ENCODE measurements at places on chromosomes 7 and 10.

DNA sequence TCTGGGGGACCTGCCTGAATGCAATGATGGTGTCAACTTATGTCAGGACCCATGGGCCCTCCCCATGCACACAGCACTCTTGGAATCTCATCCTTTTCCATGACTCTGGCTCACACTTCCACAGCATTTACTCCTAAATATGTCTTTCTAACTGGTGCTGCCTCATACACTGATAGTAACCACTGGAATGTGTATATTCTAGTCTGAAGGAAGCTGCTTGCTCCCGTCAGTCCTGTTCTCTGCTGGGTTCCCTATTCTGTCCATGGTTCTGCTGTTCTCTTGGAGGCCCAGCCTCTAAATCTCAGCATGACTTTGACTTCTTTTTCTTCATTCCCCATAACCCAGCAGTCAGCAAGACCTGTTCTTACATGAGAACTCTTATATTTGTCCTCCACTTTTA, 1055.1 kb downstream of the KCNMA1 start:
- no peak for DNase-seq

DNA sequence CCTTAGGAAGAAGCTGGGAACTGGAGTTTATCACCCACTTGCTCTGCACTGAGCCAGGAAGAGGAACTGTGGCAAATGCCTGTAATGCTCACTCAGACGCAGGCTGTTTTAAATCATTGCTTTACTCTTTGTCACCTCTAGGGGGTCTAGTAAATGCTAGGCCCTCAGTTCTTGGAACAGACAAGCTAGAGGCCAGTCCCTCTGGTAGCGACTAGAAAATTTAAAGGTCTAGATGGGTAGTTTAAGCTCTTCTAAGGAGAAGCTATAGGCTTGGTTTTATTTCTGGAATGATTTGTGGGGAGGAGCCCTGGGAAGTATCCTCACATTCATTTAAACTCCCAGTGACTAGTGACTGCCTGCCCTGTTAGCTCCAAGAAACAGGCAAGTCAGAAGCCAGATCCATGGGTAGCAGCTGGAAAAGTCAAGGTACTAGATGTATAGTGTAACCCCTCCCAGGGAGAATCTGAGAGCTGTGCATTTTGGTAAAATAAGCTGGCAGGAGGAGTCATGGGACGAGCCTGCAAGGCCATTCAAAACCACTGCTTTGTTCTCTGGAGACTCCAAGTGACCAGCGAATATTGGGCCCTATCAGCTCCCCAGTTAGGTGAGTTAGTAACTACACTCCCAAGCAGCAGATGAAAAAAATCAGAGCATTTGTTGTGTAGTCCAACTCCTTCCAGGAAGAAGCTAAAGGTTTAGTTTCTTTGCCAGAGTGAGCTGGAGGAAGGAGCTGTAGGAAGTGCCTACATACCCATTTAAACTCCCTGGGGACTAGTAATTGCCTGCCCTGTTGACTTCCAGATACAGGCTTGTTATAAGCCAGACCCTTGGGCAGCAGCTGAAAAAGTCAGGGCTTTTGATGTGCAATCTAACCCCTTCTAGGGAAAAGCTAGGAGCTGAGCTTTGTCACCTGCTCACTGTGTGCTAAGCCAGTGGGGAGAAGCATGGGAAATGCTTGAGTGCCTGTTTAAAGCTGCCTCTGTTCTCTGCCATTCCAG, 68.9 kb downstream of the DYNC1I1 start:
- DNase-seq: no peak

GRCh38 chr7:28698840-28699239, 259.3 kb downstream of the TRIL start:
- no peak for DNase-seq

GRCh38 chr10:132466520-132467463, 69.8 kb downstream of the PWWP2B start:
- DNase-seq: no peak

GRCh38 chr10:28151636-28152035, 151.2 kb downstream of the MPP7 start:
- DNase-seq: no peak

DNA sequence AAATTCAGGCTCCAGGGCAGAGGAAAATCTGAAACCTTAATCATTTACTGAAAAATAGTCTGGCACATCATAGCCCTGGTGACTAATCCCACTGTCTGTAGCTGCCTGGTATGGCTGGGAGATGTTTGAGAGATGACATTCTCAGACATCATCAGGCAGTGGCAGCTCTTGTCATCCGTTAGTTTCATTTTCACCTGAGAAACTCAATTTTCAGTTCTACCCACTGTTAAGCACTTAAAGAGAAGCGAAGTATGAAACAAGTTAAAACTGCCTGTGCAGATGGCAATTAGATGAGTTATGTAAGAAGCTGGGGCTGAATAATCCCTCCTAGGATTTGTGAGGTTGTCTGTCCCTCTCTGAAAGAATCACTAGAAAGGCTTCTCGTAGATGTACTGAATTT, 150.2 kb downstream of the NSUN6 start:
- no peak for DNase-seq

DNA sequence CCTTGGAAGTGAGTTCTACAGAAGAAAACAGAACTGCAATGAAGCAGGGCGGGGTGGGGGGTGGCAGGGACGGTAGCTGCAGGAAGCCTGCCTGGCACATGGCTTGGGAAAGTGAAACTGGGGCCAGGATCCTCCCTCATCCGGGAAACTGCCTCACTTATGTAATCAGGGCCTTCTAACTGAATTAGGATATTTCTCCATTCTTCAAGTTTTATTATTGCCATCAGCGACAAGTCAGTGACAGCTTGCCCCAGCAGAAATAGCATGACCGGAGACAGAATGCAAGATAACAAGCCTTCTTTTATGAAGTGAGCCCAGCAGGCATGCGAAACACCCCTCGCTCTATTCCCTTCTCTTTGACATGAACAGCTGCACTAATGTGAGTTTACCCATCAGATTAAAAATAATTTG, 77.5 kb upstream of the CACUL1 start:
- DNase-seq: no peak

DNA sequence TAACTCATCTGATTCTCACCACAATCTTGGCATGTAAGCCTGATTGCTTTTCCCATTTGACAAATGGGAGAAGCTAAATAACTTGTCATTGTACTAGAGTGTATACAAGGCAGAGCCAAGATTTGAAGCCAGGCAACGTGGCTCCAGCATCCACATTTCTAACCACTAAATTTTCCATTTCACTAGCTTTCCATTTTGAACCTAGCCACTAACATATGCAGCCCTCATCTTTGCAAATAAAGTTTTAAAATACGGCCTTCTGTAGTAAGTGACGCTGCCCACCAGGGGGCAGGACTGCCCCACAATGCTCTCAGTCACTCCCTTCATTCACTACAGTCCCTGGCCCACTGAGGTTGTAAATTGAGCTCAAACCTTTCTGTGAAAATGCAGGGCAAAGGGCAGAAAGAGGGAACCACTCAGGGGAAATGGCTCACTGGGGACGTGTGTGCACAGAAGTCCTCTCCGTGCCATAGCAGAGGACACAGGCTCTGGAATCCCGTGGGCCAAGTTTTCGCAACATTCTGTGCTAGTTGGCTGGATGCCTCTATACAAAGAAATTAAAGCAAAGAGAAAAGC, 315.7 kb downstream of the TNS3 start:
- no peak for DNase-seq

DNA sequence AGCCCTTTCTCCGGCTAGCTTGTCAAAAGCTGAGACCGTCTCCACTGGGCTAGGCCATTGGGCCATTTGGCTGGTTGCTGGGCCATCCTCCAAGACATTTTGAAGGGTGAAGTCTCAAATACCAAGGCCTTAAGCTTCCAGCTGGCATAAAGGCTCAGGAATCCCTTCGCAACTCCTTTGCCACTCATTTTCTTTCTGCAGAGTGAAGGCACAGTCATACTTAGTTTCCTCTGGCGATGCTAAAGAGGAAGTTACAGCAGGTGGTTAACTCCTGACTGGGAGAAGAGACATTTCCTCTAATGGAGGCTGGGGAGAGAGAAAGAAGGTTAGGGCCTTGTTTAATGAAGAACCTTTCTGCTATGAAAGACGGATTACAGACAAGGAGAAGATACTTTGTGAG, 4.8 kb upstream of the REPIN1 start:
- DNase-seq: no peak

GRCh38 chr10:96676272-96677112, 43.8 kb downstream of the PIK3AP1 start:
- DNase-seq: no peak

DNA sequence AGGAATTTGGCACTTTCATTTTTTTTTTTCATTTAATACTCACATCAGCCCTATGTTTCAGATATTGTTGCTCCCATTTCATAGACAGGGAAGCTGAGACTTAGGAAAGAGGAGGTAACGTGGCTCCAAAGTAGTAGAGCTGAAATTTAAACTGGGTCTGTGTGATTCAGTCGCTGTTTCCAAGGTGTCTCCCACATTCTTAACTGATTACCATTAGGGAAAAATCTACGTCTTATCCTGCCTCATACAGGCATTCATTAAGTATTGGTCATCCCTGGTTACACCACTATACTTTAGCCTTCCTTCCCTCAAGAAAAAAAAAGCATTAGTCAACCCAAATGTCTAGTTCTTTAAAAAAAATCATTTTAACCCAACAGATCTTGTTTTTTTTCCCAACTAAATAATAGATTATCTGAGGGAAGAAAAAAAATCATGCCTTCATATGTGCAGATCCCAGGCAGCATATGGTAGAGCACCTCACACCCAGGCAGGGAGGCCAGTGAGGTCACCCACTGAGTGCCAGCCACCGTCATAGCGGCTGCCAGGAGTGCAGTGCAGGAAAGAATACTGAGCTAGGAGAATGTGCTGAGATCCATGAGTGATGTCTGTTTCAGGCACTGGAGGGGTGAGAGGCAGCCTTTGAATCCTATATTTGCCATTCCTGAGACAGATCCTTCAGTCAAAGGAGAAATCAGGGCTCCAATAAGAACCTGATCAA, 59.0 kb upstream of the SORCS3 start:
- DNase-seq: no peak

DNA sequence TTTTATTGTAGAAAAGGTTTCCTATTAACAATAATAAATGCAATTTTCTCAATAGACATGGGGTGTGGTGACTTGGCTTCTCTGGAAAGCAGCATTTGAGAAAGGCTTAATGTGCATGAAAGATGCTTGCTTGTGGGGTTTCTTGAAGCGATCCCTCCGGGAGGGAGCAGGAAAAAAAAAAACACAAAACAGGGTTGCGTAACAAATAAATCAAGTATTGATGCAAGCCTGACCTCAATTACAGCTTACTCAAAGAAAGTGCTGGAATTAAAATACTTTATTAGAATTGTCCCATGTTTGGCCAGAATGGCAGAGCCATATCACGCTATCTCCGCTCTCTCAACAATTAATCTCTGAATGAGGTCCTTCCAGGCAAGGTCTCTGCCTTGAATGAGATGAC, 1612.5 kb downstream of the REEP3 start:
- DNase-seq: no peak

- no peak for DNase-seq
These were observed 37.6 kb downstream of the AKR1C4 start for GRCh38 chr10:5234106-5234860.

DNA sequence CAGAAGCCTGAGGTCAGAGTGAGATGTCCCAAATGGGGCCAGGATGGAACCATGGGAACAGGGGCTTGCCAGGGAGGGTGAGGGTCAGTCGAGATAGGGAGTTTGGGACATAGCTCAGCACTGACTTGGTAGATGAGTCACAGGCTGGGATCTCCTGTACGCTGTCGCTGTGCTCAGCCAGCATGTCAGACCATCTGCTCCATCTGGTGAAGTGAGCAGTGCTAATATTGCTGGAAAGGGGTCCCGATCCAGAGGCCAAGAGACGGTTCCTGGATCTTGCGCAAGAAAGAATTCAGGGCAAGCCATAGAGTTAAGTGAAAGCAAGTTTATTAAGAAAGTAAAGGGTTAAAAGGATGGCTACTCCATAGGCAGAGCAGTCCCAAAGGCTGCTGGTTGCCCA, 505.6 kb downstream of the GALNT17 start:
- DNase-seq: no peak

GRCh38 chr10:97319671-97320479, 804 bp downstream of the FRAT1 start:
- DNase-seq: no peak

- no peak for DNase-seq
These were observed 10.1 kb downstream of the PSAP start for GRCh38 chr10:71840958-71841335.

- no peak for DNase-seq
These were observed 19.4 kb downstream of the CDK13 start for GRCh38 chr7:39969431-39969830.

- no peak for DNase-seq
These were observed 10.4 kb downstream of the ALDH18A1 start for GRCh38 chr10:95646160-95646559.

- no peak for DNase-seq
These were observed 85.2 kb upstream of the DNAAF5 start for GRCh38 chr7:641269-641671.

GRCh38 chr10:124522933-124523871, 61.6 kb downstream of the LHPP start:
- DNase-seq: no peak

- DNase-seq: no peak
These were observed 14.5 kb upstream of the CPA1 start for GRCh38 chr7:130365511-130366441.

DNA sequence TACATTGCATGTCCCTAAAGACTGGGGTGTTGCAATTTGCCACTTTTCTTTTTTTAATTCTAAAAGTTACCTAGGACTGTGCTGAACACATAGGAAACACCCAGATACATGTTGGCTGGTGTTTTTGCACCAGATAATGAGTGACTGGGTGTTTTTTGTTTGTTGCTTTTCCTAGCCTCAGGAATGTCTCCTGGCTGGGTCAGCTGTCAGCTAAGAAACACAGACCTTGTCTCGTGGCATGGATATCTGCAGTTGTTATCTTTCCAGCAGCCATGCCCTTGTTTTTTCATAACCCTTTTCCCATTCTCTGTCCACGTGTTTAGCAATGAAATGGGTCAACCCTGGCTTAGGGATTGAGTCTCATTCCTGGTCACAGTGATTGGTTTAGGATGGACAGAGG, 433.9 kb upstream of the ZMIZ1 start:
- no peak for DNase-seq

DNA sequence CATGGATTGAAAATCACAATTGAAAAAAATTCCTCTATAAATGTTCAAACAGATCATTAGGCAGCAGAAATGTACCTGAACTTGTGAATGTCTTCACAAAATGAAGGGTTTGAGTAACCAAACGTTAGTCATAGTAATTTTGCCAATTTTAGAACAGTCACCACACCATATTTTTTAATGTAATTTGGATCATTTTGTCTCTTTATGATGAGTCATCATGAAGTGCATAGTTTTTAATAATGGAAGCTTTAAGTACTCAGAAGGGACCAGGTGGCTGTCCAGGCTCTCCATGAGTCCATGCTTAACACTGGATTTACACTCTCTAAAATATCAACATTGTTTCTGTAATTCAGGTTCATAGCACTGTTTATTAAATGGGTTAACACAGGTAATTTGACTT, 219.2 kb downstream of the ETV1 start:
- no peak for DNase-seq

GRCh38 chr7:89775459-89775858, 378.8 kb upstream of the STEAP1 start:
- DNase-seq: no peak
